ENCODE measurements at places on chromosomes 5 and 9. TPM values are rescaled to one million over a fixed set of nuclear protein-coding genes. Genes with fewer than 3 reads are reported as not detected.

The TNFSF15 gene
- total RNA-seq = not detected

The MYMK gene
- not detected for total RNA-seq

The ACOT12 gene
- not detected for total RNA-seq

The TMEM174 gene
- not detected for total RNA-seq

The PTPRD gene
- total RNA-seq = 21.5 TPM

The EPB41L4A gene
- 3.2 TPM for total RNA-seq

The PCDHAC2 gene
- 24.2 TPM for total RNA-seq

DNA sequence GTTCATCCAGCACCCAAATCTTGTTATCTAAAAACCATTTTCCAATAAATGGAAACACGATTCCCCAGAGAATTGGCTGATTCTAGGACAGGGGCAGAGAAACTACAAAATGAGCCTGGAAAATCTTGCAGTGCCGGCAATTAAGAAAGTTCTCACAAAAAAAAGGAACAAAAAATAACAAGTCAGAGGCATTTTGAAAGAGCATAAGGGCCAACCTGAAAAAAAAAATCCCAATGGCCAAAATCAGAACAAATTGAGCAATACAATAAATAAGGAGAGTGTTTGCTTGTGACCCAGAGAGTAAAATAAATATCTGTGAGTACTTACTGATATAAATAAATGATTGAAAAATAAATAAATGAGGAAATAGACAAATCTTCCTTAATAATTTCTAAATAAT is 55.1 kb upstream of the S1PR3 start:
- DNase-seq = no peak

GRCh38 chr9:113580041-113580953 is 116.8 kb downstream of the RGS3 start:
- DNase-seq = peak; percentile 48

- no peak for DNase-seq
Observed at GRCh38 chr5:106292654-106293053, 1378.1 kb downstream of the EFNA5 start.

GRCh38 chr5:180830253-180831138 is 27.9 kb upstream of the MGAT1 start:
- peak; percentile 80 for DNase-seq

DNA sequence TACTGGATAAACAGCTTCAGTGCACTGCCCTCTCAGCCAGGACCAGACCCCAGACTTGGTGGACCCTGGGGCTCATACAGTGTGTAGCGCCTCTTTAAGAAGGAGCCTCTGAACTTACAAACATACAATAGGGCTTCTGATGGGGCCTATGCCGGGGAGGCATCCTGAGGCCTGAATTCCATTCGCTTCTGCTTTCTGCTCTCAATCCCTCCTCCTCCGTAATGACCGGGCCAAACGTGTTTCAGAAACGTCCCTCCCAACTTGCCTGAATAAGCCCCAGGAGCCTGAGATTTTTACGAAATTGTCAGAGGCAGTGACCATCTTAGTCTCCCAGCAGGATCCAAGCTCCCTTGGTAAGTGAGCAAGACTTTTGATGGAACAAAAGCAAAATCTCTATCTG is 128.1 kb upstream of the BOD1 start:
- DNase-seq = peak; percentile 53

GRCh38 chr9:16203729-16204573 is 651.1 kb downstream of the CCDC171 start:
- no peak for DNase-seq

- DNase-seq = no peak
Observed at GRCh38 chr9:71885467-71885866, 25.5 kb downstream of the ABHD17B start.

GRCh38 chr5:83426855-83427254 is 44.7 kb upstream of the VCAN start:
- DNase-seq = no peak

DNA sequence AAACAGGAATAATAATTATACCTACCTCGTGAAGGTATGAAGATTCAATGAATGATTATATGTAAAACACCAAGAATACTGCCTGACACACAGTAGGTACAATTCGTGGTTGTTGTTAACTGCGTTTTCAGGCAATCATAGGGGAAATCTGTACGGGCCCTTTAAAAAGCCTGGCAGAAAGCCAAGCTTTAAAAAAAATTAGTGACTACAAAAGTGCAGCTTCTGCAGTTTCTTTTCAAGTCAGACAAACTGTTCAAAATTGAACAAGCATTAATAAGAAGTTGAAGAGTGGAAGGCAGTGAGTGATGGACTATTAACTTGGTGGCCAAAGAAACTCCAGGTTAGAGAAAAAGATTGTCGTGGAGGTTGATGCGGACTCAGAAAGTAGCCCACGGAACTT is 85.9 kb upstream of the TRIO start:
- DNase-seq = no peak

DNA sequence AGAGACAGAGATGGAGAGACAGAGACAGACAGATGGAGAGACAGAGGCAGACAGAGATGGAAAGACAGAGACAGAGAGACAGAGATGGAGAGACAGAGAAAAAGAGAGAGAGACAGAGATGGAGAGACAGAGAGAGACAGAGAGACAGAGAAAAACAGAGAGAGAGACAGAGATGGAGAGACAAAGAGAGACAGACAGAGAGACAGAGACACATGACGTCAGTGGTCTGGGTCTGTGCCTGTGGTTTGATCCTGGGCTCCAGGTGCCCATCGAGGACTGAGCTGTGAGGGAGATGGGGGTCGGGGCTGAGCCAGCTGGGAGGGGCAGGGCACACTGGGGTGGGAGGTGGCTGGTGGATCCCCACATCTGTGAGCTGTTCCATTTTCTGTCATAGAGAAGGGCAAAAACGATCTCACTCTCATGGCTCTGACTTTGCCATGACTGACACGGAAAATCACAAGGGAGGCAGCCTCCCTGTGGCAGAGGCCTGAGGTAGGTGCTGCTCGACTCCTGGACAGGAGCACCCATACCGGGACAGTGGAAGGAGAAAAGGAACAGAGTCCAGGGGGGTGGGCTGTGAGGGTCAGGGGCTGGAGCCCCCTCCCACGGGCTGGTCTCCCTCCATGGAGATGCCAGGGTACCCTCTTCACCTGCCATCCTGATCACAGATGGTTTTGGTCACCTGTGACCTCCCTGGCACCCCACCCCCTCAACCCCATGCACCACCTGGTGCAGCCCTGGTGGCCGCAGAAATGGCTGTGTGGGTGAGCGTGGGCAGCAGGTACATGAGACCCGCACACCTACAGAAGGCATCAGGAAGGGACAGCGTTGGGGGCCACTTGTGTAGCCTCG is 28.8 kb downstream of the GLT6D1 start:
- DNase-seq = no peak

DNA sequence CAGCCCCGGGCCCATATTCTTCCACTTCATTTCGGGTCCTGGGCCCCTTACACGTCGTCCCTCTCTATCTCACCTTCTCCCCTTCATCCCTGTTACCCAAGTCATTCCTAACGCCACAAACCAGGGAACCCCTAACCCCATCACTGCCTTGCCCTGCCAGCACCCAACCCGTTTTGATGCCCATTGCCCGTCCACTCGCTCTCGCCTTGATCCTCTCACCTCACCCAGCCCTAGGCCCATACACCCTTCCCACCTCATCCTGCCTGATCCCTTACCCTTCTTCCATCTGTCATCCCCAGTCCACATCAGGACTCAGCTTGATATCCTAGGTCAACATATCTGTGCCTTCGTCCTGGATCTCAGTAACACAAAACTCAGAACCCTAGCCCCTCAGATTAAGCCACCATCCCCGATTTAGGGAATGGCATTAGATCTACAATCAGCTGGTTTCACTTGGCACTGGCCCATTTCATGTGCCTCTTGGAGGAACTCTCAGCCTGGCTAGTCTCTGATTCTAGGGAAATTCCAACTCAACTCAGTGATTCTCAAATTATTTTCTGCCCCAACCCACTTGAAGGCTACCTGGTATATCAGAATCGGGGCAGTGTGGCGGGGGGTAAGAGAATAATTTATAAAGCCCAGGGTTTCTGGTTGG is 489 bp downstream of the CHMP5 start:
- DNase-seq = peak; percentile 28

GRCh38 chr5:55900068-55900467 is 48.9 kb downstream of the IL31RA start:
- DNase-seq = no peak

DNA sequence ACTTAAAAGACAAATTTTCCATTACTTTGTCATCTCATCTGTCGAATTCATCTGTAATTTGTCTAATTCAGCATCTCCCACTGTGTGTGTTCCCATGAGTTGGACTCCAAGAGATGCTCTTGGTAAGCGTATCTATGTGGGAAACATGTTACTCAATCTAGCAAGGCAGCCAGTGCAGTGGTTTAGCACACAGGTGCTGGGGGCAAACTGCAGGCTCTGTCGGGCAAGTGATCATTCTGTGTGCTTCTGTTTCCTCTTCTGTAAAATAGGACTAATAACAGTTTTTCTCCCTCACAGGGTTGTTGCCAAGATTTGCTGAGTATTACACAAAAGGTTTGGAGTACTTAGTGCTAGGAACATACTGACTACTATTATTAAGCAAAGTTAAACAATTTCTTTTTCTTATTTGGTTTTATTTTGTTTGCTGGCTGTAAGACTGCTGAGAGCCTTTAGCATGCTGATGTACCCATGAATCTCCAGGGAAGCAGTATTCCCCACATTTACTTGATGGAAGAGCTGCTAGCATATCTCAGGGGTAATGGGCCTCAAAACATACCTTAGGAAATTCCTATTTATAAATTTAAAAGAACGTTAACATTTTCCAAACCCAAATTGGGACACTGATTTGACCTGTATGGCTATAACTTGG is 709 bp upstream of the GAPT start:
- DNase-seq = no peak

All from H7 (cell line).